HFFc6 (cell line): ENCODE measurements at places on chromosomes 12 and 14. TPM values are rescaled to one million over a fixed set of nuclear protein-coding genes. Genes with fewer than 3 reads are reported as not detected.

The SLC41A2 gene
- 6.4 to 8.0 TPM (median 6.9 TPM) in 3 replicates for total RNA-seq

DNA sequence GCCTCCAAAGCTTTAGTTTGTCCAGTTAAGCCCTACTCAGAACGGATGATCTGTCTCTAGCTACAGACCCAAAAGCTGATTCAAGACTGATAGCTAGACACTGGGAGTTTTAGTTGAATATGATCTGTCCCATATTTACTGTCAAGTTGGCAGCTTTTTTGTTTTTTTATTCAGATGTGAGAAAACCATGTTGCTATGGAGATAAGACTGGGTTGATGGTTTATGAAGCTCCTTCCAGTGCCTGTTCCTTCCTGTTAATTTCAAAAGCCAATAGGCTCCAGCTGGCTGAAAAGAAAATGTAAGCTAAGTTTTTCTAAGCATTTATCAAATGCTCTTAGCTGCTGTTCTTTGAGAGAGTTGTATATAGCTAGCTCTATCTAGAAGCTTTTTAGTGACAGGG lies 4.7 kb downstream of the DYNLL1 start:
- peak; percentile 20 for DNase-seq

The CFAP251 gene
- total RNA-seq = 1.4 to 3.2 TPM (median 2.1 TPM) in 3 replicates

- no peak for DNase-seq
These were observed 180.6 kb downstream of the SLC15A4 start for GRCh38 chr12:128643155-128643554.

The SYCP3 gene
- total RNA-seq = not detected in 3 replicates

DNA sequence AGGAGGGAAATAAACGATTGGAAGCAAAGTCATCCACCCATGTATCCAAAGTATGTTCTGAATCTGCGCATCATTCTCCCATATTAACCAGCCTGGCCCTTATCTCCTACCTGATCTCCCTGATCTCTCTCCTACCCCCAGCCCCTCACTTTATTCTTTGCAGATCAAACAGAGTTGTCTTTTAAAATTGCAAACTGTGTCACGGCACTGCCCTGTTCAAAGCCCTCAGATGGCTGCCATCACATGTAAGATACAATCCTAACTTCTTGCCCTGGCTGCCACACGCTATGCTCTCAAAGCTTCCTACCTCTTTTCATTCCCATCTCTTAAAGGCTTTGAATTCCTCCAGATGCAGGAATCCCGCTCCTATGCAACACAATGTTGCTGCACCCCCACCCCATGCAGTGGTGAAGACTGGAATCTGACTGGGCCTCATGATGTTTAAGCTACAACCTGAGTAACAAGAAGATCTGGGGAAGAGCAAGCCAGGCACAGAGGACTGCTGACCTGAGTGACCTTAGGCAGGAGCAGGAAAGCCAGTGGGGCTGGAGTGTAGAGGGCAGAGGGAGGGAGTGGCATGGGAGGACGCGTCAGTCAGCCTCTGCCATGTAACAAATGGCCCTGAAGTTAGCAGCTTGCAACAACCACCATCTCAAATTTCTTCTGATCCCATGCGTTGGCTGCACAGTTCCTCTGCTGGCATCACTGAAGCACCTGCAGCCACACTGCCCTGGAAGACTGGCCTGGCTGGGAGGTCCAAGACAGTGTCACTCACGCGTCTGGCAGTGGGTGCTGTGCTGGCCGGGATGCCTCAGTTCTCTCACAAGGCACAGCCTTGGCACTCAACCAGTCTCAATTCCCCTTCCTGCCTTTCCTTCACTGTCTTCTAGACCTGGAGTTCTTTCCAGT lies 382.8 kb downstream of the BCL11B start:
- no peak for DNase-seq

DNA sequence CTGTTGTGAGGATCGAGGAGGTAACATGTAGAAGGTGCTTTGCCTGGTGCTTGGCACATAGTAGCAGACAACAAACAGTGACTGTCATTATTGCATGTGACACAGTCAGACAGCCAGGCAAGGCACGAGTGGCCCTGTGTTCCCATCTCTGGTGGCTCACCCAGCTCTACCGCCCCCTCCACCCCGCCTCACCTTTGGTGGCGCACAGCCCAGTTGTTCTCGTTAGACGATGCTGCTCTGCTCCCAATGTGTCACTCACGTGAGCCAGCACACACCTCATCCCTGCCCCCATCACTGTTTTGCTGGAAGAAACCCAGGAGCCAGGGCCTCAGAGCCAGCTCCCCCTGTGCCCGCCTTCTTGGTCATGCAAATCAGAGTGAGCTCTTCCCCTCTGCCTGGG lies 113.3 kb downstream of the CALM1 start:
- no peak for DNase-seq

The KCNH5 gene
- not detected in 3 replicates for total RNA-seq

DNA sequence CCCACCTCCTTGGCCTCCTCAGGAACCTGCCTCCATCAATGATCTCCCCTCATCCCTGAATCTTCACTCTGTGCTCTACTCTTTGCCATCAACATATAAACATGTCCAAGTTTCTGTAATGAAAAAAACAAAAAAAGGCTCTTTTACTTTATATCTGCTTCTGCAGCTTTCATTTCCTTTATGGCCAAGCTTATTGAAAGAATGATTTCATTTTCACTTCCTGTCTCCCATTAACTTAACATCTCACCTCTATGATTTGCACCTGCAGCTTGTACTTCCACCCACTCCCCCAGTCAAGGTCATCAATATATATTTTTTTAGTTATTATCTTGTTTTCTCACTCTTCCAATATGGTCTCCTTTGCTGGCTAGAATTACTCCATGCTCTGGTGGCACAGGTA lies 15.6 kb upstream of the RNU6-7 start:
- DNase-seq = no peak

- no peak for DNase-seq
These were observed 23.4 kb downstream of the COQ6 start for GRCh38 chr14:73973497-73973896.

GRCh38 chr12:4448371-4448940 lies 2.8 kb upstream of the FGF6 start:
- DNase-seq = no peak

GRCh38 chr12:75709503-75709902 lies 198.1 kb upstream of the KRR1 start:
- DNase-seq = no peak

The PIWIL1 gene
- not detected in 3 replicates for total RNA-seq

DNA sequence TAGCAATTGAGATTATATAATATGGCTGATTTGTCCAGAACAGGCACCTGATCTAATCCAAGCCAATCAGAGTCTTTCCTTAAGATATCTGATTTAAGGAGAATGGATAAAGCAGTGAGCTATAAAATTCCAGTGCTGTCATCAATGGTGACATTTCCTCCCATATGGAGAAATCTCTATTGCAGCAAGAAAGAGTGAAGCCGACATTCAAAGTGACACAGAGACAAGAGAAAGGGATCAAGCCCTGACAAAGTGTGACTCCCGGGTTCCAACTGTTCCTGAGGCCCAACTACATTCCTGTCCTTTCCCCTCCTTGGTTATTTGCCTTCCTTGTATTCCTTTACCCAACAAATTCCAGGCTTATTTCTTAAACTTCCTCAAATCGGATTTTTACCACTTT lies 430.0 kb upstream of the SOX5 start:
- no peak for DNase-seq

The MYH6 gene
- not detected in 2 replicates for total RNA-seq
